ENCODE measurements at places on chromosomes 2 and 18.

DNA sequence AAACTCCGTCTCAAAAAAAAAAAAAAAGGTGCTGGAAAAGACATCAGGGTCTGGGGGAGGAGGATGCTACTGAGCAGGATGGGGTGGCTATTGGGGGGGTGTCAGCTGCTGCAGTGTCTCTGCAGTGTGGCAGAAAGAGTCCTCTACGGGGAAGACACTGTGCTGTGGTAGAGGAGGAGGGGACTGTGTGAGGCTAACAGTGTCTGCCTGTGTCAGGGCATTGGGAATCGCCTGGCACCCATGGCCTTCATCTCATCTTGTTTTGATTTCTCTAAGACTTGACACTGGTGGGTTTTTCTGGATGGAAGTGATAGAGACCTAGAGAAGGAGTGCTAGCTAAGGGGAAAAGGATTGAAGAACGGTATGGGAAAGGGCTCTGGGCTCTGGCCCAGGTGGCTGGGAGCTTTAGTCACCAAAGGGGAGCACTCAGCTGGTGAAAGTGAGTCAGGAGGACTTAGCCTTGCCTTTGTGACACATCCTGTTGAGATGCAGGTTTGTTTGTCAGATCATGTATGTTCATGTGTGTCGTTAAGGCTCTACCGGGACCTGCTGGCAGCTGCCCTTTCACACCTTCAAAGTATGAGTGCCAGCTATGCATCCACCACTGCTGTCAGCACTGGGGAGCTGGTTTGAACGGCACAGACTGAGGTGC is 58.0 kb downstream of the FARP2 start:
- no peak for DNase-seq

DNA sequence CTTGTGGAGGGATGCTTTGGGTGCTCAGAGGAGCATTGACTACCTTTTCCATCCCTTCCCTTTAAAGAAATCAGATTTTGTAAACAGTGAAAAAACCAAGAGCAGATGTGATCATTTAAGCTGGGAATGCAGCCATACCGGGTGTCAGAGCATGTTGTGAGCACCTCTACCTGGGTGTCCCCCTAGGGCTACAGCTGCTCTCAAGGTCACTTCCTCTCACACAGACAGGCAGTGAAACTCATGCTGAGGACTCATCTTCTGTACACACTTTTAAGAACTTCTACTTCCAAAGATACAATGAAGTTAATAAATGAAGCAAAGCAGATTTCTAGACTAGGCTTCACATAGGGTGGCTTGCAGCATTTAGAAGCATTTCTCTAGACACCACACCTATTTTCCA is 48.4 kb upstream of the FRZB start:
- no peak for DNase-seq

GRCh38 chr2:127220768-127221527 is 849 bp upstream of the CYP27C1 start:
- DNase-seq, result no peak

GRCh38 chr18:3554091-3554601 is 104.2 kb downstream of the TGIF1 start:
- no peak for DNase-seq

- peak; percentile 34 for DNase-seq
These were observed at the start of gene FHOD3 for GRCh38 chr18:36297417-36298125. Gene FHOD3, plus strand, starts transcription at chr18:36297713. Its CDS starts 123 bp downstream, at chr18:36297836.

GRCh38 chr2:228658998-228659397 is 477.5 kb upstream of the SPHKAP start:
- DNase-seq, result no peak

DNA sequence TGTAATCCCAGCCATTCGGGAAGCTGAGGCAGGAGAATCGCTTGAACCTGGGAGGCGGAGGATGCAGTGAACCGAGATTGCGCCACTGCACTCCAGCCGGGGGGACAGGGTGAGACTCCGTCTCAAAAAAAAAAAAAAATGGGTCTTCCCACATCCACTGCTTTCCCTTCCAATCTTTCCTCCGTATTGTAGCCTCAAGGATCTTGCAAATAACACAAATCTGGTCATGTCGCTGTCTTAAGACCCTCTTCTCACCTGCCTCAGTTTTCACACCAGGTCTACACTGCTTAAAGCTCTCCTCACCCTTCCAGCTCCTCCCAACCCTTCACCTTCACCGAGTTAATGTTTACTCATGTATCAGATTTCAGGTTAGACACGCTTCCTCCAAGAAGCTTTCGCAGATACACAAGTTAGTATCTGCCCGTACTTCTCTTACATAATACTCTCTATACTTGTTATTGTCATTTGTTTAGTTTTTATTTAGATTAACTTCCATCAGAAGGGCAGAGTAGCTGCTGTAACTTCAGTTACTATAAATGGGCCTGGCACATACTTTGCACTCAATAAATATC is 1.5 kb downstream of the IER3IP1 start:
- DNase-seq, result no peak

- no peak for DNase-seq
These were observed 22.1 kb downstream of the B3GNT2 start for GRCh38 chr2:62217970-62218369.

GRCh38 chr18:39199231-39199855 is 1633.7 kb upstream of the CELF4 start:
- no peak for DNase-seq

All from stimulated activated CD8-positive, alpha-beta memory T cell treated with anti-CD3 and anti-CD28 coated beads, Interleukin-4, amount 100 ng/mL, for 48 hours (primary cell).